ENCODE measurements at places on chromosomes 11 and 22.

- no peak for DNase-seq
Observed at GRCh38 chr11:129933891-129934290, 38.5 kb upstream of the NFRKB start.

GRCh38 chr22:46592390-46592872 lies 27.8 kb upstream of the GRAMD4 start:
- DNase-seq: no peak

- DNase-seq: peak; percentile 24
Observed at GRCh38 chr11:31834237-31834636, 23.1 kb upstream of the PAX6 start.

DNA sequence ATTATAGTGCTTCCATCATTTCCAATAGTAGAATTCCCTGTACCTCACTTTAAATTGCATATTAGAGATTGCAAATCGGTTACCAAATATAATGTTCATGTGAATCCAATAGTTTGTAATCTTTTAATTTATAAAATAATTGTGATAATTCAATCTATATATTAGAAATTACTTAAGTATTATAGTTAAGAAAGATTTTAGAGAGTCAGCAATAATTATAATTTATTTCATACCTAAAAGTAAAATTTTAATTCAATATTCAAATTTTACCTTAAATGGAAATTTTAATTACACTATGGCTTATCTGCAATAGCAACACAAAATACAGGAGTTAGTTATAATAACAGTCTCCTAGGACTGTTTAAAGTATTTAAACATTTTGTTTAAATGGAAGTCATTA lies 13.5 kb downstream of the CCDC179 start:
- no peak for DNase-seq

- no peak for DNase-seq
Observed at GRCh38 chr11:91730057-91730456, 494.6 kb upstream of the FAT3 start.

DNA sequence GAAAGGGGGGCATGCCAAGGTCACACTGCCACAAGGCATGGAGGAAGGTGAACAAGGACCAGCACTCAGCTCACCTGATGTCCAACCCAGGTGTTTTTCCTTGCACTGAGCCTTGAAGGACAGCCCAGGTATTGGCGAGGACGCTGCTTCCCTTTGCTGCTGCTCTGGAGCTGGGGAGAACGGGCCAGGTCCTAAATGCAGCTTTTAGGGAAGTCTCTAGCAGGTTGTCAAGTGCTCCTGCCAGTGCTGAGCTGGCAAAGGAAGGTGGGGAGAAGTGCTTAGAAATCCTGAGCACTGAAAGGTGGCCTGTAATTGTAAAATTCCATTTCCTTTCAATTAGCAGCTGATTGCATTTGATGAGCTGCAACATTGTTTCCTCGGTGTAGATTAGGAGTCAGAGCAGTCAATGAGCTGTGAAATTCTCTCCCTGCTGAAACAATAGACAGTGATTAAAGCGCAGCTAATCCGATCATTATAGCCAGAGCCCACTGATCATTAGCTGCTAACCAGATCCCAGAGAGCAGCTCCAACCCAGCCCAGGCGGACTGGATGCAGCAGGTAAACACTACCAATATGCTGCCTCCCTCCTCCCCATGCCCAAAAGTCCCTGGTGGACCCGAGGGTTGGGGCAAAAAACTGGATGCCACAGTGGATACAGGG lies 507.6 kb downstream of the INSC start:
- peak; percentile 62 for DNase-seq

DNA sequence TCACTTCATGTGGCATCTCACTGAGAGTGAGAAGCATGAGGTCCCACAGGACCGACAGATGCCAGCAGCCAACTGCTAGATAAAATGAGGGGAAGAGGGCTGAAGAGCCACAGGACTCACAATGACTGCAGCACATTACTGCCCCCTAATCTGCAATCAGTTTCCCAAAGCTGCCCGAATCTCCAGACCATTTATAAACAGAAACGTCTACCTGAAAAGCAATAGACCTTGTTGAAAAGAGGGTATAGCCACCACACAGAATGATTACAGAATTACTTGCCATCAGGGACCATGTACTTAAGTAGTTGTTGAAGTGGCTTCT lies 12.4 kb upstream of the TEF start:
- DNase-seq: no peak

GRCh38 chr11:106624377-106624776 lies 393.9 kb downstream of the GUCY1A2 start:
- DNase-seq: no peak

GRCh38 chr22:39904862-39905261 lies 4.0 kb downstream of the GRAP2 start:
- no peak for DNase-seq

GRCh38 chr11:68213135-68213515 lies at the start of gene KMT5B:
Gene KMT5B, minus strand, starts transcription at chr11:68213296. Its CDS starts 23,220 bp downstream, at chr11:68190076.
- DNase-seq: peak; percentile 41

DNA sequence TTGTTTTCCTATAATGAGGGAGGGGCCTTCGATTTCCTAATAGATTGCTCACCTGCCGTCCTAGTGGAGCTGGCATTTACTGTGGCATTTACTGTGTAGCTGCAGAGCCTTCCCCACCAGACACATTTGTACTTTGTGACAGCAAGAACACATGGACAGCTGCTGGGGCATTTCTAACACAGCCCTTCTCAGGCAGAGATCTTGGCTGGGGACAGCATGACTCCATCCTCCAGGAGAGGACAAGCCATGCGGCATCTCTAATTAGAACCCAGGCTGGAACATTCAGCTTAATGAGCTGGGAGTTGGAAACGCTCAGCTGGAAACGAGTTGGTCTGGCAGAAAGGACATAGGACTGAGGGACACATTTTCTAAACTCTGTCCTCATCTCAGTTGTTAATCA lies 887.5 kb downstream of the NTM start:
- no peak for DNase-seq

- no peak for DNase-seq
Observed at GRCh38 chr11:71284525-71285092, 32.2 kb upstream of the SHANK2 start.

DNA sequence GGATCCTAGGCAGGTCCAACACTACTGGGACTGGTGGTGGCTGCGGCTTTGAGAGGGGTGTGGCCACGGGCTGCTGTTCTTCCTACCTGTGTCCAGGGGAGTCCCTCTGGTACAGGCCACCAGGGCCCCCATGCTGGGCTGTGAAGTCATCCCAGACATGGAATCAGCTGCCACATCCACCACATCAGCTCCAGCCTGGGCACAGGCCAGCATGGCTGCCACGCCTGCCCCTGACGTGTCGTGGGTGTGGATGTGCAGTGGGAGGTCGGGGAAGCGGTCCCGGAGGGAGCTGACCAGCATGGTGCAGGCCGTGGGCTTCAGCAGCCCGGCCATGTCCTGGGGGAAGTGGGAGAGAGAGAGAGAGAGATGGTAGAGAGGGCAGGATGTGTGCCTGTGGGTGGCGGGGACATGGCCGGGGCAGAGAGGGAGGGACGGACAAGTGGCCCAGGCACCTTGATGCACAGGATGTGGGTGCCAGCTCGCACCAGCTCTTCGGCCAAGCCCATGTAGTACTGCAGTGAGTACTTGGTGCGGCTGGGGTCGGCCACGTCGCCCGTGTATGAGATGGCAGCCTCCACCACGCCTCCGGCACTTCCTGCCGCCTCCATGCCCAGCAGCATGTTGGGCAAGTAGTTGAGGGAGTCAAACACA lies 6.2 kb upstream of the LRFN4 start:
- DNase-seq: no peak

DNA sequence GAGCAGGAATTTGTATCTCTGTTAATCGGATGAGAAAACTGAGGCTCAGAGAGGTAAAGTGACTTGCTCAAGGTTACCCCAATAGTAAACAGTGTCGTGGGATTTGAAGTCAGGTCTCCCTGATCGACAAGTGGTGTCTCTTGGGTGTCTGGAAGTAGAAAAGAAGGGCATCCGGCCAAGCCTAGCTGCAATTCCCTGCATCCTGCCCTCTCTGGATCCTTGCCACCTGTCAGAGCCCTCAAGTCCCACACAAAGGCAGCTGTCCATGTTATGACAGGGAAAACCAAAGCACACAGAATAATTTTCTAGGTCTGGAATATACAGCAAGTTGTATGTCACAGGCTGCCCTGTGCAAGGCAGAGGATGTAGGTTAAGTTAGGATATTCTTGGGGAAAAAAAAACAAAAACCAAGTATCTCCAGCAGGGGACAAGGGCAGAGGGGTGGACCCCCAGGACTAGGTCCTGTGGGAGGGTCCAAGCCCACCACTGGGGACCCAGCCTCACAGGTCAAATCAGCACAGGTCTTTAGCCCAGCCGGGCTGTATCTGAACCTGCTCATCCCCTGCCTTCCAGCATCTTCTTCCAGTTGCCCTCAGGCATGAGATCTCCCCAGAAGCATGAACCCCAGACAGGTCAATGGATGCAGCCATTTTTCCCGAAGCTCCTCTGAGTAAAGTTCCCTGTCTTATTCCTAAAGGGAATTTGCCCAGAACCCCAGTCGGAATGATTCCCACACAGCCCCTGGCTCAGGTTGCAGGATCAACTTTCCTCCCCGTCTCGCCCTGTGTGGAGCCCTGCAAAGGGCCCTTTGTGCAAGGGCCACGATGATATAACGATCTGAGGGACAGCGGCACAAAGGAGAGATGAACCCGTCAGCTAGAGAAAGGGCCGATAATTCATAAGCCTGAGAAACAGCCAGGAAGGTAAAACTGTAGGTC lies 15.0 kb downstream of the USH1C start:
- DNase-seq: no peak

GRCh38 chr11:33899400-33900037 lies 7.6 kb upstream of the LMO2 start:
- peak; percentile 58 for DNase-seq

- DNase-seq: no peak
Observed at GRCh38 chr11:36578458-36578857, 10.7 kb downstream of the RAG1 start.

GRCh38 chr11:88355887-88356286 lies 18.4 kb upstream of the CTSC start:
- no peak for DNase-seq

DNA sequence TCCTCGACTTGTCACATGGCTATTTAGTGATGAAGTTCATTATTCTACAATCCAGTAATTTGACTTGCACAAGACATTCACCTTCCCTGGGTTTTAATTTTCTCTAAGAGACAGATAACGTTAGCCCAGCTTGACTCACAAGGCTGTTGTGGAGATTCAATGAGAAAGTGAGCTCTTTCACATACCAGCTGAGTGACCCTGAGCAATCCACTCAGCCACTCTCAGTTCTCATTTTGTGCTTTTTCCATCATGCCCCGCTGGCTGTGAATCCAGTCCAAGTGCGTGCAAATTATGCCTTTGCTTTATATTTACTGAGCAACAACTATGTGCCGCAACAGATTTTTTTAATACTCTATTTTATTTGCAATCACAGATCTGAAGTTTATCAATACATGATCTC lies 176.5 kb downstream of the LARGE1 start:
- DNase-seq: no peak

DNA sequence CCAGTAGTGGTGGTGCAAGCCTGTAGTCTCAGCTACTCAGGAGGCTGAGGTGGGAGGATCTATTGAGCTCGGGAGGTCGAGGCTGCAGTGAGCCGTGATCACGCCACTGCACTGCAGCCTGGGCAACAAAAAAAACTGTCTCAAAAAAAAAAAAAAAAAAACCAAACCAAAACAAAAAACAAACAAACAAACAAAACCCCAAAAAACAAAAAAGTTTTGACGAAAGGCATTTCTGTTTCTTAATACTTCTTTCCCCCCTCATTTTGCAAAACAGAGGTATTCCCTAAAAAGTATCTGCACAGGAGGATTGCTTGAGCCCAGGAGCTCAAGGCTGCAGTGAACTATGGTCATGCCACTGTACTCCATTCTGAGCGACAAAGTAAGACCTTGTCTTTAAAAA lies 11.2 kb downstream of the HIRA start:
- DNase-seq: no peak

- no peak for DNase-seq
Observed at GRCh38 chr11:120573756-120574354, 62.3 kb downstream of the GRIK4 start.

DNA sequence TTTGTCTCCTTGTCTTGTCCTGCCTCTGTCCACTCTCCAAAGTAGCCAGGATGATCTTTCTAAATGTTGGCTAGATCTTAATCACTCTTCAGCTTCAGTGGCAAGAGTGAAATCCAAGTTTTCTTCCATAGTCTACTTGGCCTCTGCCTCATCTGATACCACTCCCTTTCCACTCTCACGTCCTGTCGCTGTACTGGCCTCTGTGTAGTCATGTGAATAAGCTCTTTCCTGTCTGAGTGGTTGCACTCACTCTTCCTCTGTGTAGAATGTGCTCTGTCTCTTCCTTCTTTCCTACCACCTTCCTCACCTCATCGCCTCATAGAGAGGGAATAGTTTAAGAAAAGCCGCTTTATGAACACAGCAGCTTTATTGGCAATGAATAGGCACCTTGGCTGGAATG lies 86.5 kb downstream of the WNT11 start:
- no peak for DNase-seq

DNA sequence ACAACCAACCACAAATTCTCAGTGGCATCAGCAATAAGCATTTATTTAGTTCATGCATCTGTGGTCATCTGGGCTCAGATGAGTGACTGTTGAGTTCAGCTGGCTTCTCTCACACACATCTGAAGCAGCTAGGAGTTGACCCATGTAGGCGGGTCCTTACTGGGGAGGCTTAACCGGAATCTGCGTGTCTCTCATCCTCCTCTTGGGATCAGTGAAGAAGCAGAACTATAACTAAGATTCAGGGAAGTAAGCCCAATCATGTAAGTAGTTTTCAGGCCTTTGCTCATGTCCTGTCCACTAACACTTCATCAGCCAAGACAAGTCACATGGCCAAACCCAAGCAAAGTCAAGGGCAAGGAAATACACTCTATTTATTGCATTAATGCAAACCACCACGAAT lies 236.2 kb downstream of the C11orf87 start:
- no peak for DNase-seq

GRCh38 chr22:37563153-37564081 lies 3.1 kb downstream of the CDC42EP1 start:
- DNase-seq: peak; percentile 52

DNA sequence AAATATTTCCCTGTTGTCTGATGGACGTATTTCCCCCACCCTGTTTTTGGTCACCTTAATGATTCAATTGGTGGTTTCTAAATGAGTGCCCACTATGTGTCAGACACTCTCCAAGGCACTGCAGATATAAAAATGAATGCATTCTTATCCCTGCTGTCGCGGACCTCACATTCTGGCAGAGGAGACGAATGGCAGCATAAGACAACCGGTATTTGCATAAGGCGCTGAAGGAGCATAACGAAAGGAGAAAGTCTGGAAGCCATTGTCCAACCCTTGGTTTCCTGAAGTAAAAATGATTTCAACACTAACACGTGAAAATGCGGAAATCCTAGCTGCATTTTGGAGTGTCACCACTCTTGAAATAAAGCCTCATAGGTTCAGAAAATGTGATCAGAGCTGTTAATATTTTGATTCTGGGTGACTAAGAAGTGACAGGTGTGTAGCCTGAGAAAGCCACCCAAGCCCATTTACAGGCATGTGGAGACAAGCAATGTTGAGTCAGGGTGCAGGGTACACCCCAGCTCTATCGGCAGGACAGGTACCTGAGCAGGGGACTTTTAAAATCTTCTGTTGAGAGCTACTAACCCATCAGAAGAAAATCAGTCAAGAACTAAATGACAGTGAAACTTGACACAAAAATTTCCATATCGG lies 10.1 kb upstream of the GAB2 start:
- DNase-seq: no peak

All from ELF-1 (cell line).